Stimulated activated CD4-positive, alpha-beta T cell treated with anti-CD3 and anti-CD28 coated beads, Interleukin-4, amount 100 ng/mL, for 24 hours (primary cell): ENCODE measurements at places on chromosomes 1 and 21.

GRCh38 chr1:99886841-99887240, 36.7 kb downstream of the AGL start:
- DNase-seq = no peak

- no peak for DNase-seq
Measured at GRCh38 chr1:60229821-60230220, 156.3 kb upstream of the C1orf87 start.

GRCh38 chr1:86972262-86972661, 57.8 kb downstream of the HS2ST1 start:
- no peak for DNase-seq

DNA sequence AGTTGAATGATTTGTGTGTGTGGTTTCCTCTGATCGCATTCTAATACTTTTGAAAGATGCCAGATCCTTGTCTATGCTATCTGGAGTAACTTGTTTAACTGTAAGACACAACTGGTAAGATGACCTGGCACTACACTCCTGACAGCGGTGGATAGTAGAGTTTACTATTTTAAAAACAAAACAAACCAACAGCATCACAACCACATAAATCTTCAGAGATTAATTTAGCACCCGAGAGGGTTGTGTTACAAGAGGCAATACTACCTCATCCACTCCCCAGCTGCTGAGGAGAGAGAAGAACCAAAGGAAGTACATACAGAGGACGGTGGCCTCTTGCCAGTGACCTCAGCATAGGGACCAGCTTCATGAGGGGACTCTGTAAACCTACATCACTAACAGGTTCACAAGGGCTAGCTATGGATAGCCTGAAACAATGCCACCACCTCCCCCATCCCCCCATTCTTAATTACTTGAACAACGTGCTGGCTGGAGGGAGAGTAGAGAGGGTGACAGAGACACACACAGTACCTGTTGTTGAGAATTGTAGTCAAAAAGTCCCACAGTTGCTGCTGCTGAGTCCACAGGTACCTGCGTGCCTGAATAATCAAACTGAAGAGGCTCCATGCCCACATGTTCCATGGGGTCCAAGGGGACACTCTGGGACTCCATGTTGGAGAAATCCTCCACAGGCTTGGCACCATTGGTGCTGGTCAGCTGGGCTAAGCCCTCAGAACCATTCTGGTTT, 73.5 kb downstream of the PUM1 start:
- DNase-seq = no peak

- DNase-seq = no peak
Measured at GRCh38 chr1:24970399-24970753, 40.3 kb upstream of the RUNX3 start.

- no peak for DNase-seq
Measured at GRCh38 chr1:41474490-41475271, 9.8 kb downstream of the EDN2 start.

- DNase-seq = no peak
Measured at GRCh38 chr1:248839168-248839555, 1.1 kb downstream of the ZNF672 start.

- no peak for DNase-seq
Measured at GRCh38 chr1:114669562-114670082, at the start of gene DENND2C. DENND2C (minus strand) TSS chr1:114670049; CDS start chr1:114625984, 44,065 bp downstream.

- DNase-seq = no peak
Measured at GRCh38 chr1:116825720-116826438, 71.6 kb downstream of the CD2 start.

DNA sequence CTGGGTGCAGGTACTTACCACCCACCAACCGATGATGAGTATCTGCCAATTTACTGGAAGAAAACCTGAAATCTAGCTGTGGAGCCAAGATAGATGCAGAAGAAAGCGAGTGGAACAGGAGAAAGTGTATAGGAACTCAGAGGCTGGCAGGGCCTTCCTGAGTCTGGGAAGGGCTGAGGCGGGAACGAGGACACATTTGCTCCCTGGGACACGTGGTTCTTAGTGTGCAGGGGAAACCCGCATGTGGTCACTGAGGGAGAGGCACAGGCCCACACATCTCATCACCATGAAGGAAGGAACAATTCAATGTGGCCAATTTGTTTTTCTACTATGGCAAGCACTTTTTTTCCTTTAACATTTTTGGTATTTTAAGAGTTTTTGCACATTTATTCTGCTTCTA, 8.2 kb downstream of the RYR2 start:
- no peak for DNase-seq

GRCh38 chr21:31260790-31261189, 83.3 kb downstream of the TIAM1 start:
- no peak for DNase-seq

GRCh38 chr1:218850367-218850766, 323.3 kb upstream of the LYPLAL1 start:
- DNase-seq = no peak

GRCh38 chr1:65478379-65479026, 58.0 kb downstream of the LEPR start:
- DNase-seq = no peak

DNA sequence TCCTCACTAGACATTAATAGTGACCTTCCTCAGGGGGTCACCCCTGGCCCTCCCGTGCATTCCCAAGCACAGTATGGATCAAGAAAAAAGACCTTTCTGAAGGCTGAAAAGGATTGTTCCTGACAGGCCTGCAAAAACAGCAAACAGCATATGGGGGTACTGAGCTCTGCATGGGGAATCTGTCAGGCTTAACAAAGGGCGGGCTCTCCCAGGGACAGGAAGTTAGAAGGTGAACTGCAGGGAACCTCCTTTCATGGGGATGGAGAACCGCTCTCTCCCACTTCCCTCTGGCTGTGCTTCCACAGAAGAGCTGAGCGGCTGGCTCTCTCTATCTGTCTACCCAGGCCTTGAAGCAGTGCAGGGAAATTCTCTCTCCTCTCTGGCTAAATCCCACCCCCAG, 91.7 kb downstream of the DTL start:
- no peak for DNase-seq

DNA sequence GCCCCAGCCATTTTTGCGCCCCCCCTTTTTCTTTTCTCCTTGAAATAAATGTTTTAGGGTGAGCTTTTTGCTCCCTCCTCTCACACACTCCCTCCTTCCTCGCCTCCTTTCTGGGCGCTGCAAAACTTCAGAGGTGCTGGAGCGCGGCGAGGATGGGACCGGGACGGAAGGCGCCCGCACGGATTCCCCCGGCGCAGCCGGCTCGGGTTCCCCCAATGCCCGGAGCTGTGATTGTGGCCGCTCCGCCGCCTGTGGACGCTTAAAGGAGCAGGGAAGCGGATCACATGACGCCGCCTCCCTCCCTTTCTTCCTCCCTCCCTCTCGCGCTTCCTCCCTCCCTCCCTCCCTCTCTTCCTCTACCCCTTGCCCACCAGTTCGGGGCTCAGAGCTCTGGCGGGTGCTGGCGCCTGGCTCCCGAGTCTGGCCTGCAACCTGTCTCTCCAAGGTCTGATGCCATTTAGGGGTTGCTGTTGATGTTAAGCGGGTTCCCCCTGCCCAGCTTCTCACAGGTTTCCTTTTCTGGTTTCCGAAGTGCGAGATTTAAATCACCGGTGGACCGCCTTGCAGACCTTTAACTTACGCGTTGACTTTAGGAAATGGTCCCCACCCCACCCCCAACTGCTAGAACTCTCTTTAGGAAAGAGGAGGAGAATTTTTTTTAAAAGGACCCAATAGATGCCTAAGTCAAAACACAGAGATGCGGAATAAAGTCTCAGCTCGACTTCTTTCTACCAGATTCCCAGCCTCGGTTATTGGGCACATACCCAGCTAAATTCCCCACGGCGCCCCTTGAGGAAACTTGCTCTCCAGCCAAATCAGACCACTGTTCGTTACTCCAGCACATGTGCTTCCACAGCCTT, at the start of gene WLS:
WLS (minus strand) TSS at position 235 of the 860 bp plus-strand sequence; CDS start at position 11, 224 bp downstream.
- no peak for DNase-seq

DNA sequence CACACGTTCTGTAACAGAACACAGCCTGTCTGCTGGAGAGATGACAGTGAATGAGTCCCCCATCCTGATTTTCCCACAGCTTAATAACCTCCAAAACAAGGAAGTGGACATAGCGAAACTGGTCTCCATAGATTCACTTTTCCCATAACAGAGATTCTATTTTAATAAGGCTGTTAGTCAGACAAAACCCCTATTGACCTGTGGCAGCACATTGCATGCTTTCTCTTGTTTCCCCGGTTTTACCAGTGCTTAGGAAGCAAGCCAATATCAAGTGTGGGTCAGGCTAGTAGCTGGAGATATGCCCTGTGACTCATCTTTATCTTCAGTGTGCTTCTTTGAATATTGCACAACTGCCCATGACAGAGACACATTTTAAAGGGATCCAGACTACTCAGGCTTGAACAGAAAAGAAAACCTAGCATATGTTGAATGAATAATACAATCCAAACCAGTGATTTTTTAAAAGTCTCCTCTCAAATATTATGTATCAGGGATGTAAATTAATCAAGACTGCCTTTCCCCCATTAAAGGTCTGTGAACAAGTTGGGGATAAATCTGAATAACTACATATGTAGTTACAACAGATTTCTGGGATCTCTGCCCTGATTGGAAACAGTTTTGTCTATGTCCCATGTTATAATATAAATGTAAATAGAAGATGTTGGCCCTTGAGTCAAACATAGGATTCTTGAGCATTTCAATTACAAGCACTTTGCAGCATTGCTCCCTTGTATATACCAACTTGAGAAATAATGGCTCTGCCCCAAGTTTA, 11.9 kb upstream of the CLDN8 start:
- DNase-seq = no peak

DNA sequence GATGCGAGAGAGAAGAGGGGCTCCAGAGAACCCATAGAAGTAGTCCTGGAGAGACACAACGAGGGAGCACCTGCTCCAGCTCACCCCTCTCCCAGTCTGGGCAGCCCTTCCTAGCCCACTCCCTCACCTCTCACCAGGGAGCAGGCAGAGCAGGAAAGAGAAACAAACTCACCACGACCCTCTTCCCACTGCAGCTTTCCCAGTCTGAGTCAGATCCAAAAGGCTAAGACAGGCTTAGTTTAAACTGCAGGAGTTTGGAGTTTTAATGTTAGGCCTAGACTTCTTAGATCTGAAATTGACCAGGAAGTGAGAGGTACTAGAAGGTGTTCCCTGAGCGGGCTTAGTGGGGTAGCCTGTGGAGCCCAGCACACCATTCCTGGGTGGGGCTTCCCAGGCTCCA, 29.6 kb downstream of the SLC1A7 start:
- DNase-seq = no peak
